MCF 10A (cell line): ENCODE measurements at places on chromosomes 4 and X. TPM values are rescaled to one million over a fixed set of nuclear protein-coding genes. Genes with fewer than 3 reads are reported as not detected.

GRCh38 chrX:55119712-55120111, 30.9 kb downstream of the PAGE2 start:
- DNase-seq: no peak

LPAR4 gene
- total RNA-seq: not detected in 2 replicates

DNA sequence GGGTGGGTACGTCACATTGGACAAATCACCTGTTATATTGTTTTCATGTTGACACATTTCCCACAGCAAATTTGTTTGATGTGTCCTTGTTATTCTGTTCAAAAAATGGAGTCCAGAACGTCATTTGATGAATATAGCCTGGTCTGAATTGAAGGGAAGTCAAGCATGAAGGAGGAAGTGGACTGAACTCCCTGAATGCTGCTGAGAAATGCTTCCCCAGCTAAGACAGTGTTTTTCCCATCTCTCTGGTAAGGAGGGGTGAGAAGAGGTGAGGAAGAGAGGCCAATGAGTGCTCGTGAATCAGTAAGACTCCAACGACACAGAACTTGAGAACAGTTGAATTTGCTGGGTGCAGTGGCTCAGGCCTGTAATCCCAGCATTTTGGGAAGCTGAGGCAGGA, 127.4 kb downstream of the RBM47 start:
- no peak for DNase-seq

DNA sequence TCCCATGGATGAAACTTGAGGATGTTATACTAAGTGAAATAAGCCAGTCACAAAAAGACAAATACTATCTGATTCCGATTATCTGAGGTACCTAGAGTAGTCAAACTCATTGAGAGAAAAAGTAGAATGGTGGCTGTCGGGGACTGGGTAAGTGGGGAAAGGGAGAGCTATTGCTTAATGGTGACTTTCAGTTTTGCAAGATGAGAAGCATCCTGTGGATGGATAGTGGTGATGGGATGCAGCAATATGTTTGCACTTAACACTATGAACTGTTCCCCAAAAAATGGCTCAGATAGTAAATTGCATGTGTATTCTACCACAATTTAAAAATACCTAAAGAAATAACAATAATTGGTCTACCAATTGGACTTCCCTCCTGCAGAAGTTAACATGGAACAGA, 181.5 kb downstream of the SHROOM3 start:
- no peak for DNase-seq

DNA sequence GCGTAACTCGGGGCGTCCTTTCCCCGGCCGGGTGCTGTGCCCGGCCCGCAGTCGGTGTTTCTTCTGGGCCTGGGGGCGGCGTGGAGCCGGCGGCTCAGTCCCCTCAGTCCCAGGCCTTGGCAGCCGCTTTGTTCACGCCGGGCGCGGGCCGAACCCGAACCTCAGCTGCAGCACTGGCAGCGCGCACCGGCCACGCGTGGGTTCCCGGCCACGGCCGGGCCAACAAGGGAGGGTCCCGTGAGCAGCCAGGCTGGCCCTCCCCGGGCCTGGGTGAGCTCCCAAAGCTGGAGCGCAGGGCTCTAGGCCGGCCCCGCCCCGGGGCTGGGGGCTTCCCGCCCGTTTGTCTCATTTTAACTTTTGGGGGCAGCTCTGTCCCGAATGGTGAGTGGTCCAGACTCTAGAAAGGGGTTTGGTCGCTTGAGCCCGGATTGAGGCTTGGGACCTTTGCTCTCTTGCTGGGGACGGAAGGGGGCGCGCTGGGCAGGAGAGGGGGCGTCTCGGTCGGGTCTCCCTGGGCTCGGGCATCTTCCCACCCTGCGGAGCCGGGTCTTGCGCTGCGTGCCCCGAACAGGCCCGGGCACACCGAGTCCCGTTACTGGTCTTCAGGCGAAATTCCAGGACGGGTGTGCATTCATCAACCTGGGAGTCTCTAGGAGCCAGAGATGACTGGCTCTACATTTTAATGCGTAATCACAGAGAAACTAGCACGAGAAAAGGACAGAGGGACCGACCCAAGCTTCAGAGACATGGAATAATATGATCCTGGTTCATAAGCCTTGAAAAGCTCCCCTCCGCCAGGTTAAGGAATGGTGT, 177.1 kb downstream of the CBR4 start:
- DNase-seq: peak; percentile 50

DNA sequence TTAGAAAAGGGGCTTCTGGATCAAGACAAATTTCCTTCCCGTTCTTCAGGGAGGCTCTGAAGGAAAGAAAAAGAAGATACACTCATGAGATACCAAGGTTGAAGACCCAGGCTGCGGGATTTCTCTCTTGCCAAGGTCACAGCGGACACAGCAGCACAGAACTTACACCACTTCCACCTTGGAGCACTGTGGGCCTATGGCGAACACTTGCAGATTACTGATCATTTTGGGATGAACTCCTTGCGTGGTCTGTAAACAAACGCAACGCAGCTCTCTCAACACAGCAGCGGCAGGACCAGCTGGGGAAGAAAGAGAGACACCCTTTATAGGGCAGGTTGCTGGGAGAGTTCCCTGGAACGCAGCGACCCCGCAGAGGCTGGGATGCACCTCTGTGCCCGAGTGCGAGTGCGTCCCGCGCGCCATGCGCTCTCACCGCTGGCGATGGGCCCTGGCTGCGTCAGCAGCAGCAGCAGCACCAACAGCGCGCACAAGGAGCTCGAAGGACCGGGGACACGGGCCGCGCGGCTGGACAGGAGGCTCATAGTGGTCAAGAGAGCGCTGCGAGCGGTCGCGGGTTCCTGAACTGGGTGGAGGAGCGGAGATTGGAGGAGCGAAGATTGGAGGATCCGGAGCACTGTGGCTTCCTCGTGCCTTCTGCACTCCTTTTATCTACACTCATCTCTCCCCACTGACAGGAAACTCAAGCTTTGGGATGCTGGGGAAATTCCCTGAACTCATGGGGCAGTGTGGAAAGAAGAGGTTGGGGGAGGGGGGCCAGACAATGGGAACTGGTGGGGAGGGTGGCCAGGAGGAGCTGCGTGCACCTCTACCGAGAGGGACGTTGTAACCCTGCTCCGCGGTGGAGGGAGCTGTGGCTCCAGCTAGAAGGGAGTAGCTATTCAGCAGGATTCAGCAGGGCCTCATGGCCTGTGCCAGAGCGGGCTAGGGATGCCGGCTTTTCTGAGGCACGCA, at the start of gene CXCL5:
Gene CXCL5 (minus strand): TSS at position 638 of the 972 bp plus-strand sequence. CDS start 96 bp downstream, at position 542.
- no peak for DNase-seq

GRCh38 chr4:3682236-3683076, 83.7 kb upstream of the ADRA2C start:
- no peak for DNase-seq

DNA sequence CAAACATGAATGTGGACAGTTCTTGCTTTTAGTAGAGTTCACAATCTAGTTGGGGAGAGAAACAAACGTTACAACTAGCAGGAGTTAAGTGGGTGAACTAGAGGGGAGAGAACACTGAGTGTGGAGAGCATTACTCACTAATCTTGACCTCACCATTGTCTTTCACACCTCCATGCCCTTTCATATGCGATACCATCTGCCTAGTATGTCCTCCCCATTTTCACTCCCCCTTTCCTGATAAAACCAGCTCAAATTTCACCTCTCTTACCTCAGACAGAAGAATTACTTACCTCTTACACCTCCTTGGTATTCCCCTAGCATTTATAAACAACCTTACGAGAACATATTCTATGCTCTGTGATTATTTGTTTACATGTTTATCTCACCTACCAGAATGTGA, 53.6 kb downstream of the LAS1L start:
- no peak for DNase-seq

CCDC110 gene
- total RNA-seq: 0.47 TPM in 1 of 2 replicates, not detected in the other

RASGEF1B gene
- total RNA-seq: 4.8 and 5.4 TPM in 2 replicates

GRCh38 chrX:73401591-73402266, 45.1 kb upstream of the CDX4 start:
- no peak for DNase-seq

TACC3 gene
- 53.0 and 69.8 TPM in 2 replicates for total RNA-seq

- DNase-seq: peak; percentile 78
These were observed 94.0 kb upstream of the TEX13A start for GRCh38 chrX:105314458-105314857.

ASB9 gene
- 0.68 TPM in 1 of 2 replicates, not detected in the other for total RNA-seq

DNA sequence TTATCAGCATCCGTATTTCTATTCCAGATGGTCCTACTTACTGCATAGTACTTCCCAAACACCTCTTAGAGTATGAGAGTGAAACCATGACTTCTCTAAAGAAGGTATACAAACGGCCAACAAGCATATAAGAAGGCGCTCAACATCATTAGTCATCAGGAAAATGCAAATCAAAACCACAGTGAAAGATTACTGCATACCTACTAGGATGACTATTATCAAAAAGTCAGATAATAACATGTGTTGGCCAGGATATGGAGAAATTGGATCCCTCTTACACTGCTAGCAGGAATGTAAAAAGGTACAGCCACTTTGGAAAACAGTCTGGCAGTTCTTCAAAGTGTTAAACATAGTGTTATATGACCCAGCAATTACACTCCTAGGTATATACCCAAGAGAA, 215.3 kb upstream of the CXorf66 start:
- peak; percentile 69 for DNase-seq

DNA sequence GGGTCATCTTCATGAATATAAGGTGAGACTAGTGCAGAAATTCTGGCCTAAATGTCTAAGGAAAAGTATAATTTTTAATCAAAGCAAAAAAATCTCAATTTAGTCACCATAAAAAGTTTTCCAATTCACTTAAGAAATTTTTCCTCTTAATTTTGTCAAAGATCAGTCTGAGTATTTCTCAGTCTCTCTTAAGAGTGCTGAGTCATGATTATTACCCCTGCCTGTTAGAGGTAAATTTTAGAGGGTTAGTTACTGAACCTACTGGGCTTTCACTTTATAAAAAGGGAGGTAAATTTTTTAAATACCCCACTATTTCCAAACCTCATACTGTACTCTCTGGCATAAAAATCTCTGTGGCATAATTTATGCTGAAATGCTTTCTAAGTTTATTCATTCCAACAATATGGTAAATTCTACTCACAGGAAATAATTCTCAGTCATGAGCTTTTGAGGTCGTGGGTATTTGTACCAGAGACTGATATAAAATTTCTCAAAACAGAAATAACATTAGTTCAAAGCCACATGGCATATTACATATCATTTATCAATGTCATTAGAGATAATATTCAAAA, 122.4 kb downstream of the SLC39A8 start:
- no peak for DNase-seq

RTL9 gene
- total RNA-seq: not detected in 2 replicates

DNA sequence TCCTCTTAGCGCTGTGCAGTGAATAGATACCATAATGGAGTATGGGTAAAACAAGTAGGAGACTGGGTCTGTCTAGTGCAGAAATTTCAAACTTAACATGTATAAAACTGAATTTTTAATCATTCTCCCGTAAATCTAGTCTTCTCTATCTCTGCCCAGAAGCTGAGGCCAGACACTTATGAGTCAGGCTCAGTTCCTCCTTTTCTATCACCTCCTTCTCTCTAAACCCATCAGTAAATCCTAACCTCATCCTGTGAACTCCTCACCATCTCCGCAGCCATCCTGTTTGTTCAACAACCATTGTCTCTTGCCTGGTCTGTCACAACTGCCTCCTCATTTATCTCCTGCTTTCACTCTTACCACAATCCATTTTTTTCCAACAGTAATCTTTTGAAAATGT, 19.8 kb upstream of the SGMS2 start:
- DNase-seq: no peak

- DNase-seq: peak; percentile 64
These were observed 166.5 kb downstream of the PJA1 start for GRCh38 chrX:68998716-68999115.

- no peak for DNase-seq
These were observed 28.0 kb downstream of the TBL1X start for GRCh38 chrX:9492901-9493300.

ESX1 gene
- not detected in 2 replicates for total RNA-seq

GRCh38 chr4:151804086-151804630, 43.4 kb upstream of the GATB start:
- no peak for DNase-seq

- DNase-seq: no peak
These were observed 7.9 kb downstream of the OGT start for GRCh38 chrX:71540801-71541200.

ERAS gene
- 0.25 TPM in 1 of 2 replicates, not detected in the other for total RNA-seq

NWD2 gene
- not detected in 2 replicates for total RNA-seq

- DNase-seq: peak; percentile 91
These were observed 39.3 kb downstream of the BMP3 start for GRCh38 chr4:81069706-81070331.

MCF2 gene
- total RNA-seq: 1.5 and 2.1 TPM in 2 replicates

GRCh38 chr4:126794363-126794762, 838.4 kb upstream of the INTU start:
- peak; percentile 26 for DNase-seq

DNA sequence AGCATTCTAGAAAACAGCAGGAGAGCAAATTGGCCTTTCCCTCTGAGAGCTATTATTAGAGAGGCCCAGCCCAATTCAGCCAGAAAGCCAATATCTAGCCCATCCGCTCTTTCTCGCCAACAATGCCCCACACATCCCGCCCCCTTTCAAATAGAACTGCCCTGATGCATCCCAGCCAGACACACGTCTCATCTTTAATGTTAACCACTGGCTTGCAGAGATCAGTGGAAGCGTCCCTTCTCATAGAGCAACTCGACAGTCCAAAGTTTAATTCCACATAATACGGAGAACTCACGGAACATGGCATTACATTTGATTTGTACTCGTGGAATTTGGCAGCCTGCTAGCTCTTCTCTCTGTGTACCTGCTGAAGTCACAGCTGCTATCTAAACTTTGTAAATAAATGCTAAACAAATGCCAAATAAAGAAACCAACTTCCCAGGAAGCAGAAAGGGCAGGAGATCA, 304.4 kb downstream of the DHX15 start:
- no peak for DNase-seq

DNA sequence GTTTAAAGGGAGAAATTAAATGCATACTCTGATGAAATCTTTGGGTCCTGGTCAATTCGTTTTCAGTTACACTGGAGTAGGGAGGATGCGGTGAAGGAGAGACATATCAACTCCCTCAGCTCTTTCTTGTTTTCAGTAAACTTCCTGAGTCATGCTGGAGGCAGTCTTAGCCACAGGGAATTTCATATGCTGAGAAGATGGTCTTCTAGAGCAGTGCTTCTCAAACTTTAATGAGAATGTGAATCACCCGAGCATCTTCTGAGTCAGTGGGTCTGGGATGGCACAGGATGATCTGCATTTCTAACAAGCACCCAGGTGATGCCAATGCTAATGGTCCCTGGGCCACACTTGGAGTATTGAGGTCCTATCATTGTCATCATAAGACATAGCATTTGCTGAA, 214.5 kb downstream of the KIT start:
- DNase-seq: peak; percentile 3

GRCh38 chr4:38815885-38816782, 11.5 kb upstream of the TLR1 start:
- DNase-seq: no peak

GRCh38 chr4:17667653-17668201, 53.3 kb downstream of the MED28 start:
- no peak for DNase-seq

DSPP gene
- not detected in 2 replicates for total RNA-seq

GRCh38 chr4:82553020-82553419, 8.8 kb downstream of the TMEM150C start:
- DNase-seq: no peak

GYG2 gene
- total RNA-seq: not detected in 2 replicates

HSPA4L gene
- total RNA-seq: 45.9 and 68.9 TPM in 2 replicates
